Ovary (tissue), 10 donors: ENCODE measurements at places on chromosomes 6 and 20. TPM values are rescaled to one million over a fixed set of nuclear protein-coding genes. Genes with fewer than 3 reads are reported as not detected.

MUC21 gene
- not detected for polyA plus RNA-seq

PAX1 gene
- not detected for polyA plus RNA-seq

LATS1 gene
- 10.7 TPM for polyA plus RNA-seq

GSTA2 gene
- polyA plus RNA-seq, result 0.54 TPM

TRIM10 gene
- polyA plus RNA-seq, result not detected

XKR7 gene
- polyA plus RNA-seq, result not detected

OR14J1 gene
- polyA plus RNA-seq, result not detected

OTOR gene
- not detected for polyA plus RNA-seq

ADAM33 gene
- 23.3 TPM for polyA plus RNA-seq

UFL1 gene
- polyA plus RNA-seq, result 22.4 TPM
